ENCODE measurements at places on chromosomes 4 and X.

DNA sequence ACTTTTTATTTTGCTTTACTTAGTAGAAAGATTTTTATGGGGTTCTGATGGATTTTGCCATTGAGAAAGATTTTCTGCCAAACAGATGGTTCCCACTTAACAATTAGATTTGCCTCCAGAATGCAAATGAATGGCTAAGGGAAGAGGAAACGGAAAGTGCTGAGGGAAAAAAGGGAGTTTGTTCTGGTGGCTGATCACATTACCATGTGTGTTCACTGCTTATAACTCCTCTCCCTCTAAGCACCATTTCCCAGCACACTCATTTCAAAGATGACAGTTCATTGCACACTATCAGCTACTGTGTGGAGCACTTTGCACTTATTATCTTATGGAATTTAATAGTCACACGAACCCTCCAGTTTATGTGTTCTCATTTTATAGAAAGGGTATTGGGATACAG is 68.0 kb upstream of the GRID2 start:
- no peak for DNase-seq

- DNase-seq, result no peak
These were observed 111.6 kb upstream of the WDR17 start for GRCh38 chr4:175953960-175954521.

GRCh38 chrX:96540111-96540631 is 144.5 kb upstream of the DIAPH2 start:
- no peak for DNase-seq

DNA sequence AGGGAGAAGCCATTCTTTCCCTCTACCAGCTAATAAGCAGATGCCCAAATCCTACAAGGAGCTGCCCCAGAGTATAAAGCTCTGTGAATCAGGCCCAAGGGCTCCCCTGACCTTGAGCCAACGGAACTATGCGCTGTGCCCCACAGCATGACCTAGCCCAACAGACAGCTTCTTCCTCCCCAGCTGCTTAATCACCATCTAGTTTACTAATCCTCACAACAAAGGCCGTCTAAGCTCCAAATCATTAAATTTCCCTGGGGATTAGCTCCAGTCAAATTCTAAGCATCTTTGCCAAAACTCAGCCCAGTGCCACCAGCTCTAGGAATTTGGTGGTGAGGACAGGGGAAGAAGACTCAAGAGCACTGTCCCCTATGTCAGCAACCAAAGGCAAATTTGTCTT is 113.1 kb downstream of the SHROOM4 start:
- DNase-seq, result no peak

- DNase-seq, result no peak
These were observed 17.7 kb downstream of the IL15 start for GRCh38 chr4:141654098-141654497.

GRCh38 chrX:49165901-49166881 is 3.6 kb downstream of the MAGIX start:
- DNase-seq, result peak; percentile 42

DNA sequence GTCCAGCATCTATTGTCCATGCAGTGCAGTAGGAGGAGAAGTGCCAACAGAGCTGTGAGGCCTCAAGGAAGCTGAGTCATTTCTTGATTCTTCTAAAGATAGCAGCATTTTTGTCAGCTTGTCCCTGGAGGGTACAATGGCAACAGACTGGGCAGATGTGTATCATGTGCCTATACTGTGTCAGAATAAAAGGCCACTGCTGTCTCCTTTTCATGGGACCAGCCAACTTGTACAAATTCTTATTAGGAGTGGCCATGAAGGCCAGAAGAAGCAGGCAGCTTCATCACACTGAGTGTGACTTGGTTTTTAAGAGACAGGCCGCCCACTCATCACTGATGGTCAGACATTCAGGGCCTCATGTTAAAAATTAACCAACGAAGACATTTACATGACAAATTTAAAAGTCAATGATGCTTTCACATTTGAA is 185.0 kb upstream of the FAM241A start:
- DNase-seq, result no peak

DNA sequence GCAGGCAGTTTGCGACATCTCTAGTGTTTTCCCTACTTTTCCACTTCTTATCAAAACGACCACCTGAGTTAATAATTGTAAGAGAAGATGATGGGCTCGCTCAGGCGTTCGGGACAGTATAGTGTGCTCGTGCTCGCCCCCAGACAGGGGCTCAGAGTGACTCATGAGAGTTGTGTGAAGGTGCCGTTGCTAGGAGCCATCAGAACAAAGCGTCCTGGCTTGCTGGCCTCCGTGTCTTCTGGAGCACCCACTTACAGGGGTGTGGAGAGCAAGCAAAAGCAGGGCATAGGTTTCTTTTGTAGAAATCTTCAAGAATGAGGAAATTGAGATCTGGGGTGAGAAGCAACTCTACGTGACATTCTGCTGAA is 73.0 kb upstream of the ADGRG2 start:
- DNase-seq, result no peak

DNA sequence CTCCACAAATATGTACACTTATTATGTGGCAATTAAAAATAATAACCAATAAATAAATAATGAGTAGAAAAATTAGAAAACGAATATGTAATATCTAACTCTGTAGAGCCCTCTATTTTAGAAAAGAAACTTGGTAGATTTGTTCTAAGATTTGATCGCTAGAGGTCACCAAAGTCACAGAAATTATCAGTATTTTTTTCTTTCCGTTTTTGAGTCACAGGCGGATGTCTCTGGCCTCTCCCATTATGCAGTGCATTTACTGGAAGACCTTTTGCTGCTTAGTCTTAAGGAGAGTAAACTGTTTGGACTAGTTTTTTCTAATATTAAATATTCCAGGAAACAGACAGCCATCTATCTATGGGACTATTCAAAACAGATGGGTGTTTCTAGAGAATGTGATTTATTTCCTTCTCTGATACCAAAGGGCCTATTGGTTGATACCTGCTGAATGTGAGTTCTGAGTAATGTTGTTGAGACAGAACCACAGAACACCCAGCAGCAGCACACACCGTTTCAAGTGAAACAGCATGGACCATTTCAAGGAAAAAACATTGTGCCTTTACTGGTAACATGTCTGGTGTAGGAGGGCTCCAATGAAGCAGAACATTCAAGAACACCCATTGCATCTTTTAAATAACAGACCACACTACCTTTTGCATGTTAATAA is 34.0 kb upstream of the GYPA start:
- DNase-seq, result no peak

- no peak for DNase-seq
These were observed 75.6 kb downstream of the ACOX3 start for GRCh38 chr4:8364848-8365350.

DNA sequence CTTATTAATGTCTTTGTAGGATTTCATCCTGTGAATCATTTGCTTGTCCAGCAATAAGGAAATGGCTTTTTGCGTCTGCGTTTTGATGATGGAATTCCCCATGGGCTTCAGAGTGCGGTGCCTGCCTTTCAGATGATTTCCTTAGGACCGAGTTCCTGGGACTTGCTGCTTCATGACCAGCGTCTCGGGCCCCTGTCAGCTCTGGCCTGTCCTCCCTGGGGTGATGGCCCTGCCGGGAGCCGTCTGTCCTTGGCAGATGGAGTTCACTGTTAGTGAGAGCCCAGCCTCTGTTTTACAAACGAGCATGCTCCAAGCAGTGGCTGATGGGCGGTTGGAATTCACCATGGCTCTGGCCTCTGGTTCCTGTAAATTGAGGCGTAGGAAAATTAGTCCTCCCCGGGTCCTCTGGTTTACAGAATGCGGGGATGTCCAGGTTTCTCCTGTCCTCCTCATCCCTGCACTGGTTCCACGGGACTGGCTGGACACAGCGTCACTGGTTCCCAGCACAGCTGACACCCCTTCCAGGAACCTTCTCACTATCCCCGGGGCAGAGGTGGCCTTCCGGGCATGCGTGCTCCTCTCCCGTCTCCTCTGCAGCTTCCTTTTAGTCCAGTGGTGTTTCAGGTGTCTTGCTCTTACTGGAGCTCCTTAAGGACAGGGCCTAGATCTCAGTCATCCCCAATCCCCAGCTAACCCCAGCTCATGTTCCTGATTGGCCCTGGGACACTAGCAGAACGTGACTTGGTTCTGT is 34.9 kb downstream of the TBC1D14 start:
- DNase-seq, result no peak

DNA sequence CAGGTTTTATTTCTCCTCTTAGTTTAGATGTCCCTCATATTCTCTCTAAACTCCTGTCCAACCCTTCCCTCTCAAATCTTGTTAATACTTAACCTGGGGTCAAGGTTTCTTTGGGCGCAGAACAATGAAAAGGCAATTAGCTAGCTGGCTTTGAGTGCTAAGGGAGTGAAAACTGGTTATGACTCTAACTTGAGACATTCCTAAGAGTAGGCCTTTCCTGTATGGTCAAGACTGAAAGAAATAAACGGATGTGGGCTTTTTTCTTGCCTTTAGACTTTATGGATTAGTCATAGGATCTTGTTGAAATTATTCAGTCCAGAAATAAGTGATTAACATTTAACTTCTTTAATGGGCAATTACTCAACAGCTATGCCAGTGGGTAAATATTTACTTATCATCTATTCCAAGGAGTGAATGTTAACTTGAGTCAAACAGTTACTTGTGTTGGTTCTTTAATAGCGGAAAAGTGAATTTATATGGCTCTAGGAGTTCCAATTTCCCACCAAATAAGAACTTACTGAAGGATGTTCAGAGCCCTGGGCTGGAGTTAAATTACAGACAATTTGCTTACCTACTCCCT is 141.7 kb upstream of the SCML1 start:
- no peak for DNase-seq

DNA sequence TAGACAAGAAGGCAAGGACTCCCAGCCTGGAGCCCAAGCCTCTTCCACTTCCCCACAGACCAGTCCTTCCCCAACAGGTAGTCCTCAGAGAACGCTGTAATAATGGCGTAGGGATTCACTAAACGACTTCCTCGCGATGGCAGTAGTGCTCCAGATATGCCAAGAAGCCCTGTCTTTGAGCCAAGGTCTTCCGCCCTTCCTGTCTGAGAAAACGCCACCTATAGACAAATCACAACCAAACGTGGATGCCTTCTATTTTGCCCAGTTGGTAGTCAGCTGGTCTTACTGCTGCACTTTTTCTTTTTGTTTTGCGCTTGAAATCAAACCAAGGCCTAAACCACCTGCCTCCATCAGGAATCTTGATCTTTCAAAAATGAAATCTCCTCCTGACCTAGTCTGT is 203.3 kb downstream of the OR13H1 start:
- DNase-seq, result peak; percentile 72

DNA sequence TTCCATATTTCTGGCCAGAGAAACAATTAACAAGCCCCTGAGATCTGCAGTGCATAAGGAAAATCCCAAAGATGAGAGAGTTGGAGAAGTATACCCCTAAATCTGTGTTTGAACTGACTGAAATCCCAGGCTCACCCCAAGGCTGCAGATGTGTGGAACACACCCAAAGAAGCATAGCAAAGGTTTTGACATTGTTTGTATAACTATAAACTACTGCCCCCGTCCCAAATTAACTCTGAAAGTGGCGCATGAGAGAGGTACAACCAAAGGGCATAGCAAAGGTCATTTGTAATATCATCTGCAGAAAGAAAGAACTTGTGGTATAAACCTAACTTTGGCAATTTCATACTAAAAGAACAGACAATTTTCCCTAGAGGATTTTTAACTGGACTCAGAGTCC is 157.9 kb downstream of the DCAF12L1 start:
- DNase-seq, result no peak

DNA sequence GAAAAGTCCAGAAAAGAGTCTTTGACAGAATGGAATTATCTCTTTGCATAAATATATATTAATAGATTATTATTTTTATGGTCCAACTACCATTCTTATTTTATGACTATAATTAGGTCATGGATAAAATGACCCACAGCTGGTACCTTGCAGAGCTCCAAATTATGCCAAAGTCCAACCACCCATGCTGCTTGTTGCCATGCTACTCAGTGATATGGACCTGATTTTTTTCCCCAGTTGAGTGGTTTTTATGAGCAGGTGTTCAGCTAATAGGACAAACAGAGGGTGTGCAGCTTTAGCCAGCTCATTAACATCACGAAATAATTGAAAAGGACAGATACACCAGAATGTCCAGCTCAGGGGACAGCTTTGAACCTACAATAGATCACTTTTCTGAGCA is 9.7 kb downstream of the HOPX start:
- no peak for DNase-seq

DNA sequence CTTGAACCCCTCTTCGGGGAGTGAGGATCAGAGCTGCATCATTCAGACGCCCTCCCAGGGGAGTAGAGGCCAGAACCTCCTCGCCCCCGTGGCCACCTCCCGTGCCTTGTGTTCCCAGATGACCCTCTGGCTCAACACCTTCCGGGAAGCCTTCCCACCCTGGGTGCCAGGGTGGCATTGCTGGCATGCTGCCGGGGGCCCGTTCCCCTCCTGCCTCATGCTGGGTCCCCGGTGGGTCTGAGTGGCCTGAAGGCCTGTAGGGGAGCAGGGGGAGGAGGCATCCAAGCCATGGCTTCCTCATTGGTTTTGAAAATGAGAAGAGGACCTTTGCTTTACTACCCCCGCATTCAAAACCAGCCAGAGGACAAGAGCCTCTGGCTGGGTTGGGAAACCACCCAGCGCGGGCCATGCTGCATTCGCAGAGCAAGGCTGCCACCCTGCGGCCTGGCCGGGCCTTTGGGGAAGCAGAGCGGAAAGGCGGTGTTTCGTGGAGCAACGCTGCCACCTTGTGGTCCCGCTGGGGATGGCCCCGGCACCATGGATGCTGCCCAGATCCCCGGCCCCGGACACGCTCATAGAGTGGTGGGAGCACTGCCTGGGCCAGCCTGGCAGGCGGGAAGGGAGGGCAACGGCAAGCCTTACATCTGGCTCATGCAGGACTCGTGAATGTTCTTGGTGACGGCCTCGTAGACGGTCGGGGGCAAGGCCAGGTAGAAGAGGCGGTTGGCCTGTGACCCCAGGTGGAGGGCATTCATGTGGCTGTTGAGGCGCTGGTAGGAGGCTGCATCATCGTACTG is 11.9 kb downstream of the G6PD start:
- DNase-seq, result peak; percentile 55

DNA sequence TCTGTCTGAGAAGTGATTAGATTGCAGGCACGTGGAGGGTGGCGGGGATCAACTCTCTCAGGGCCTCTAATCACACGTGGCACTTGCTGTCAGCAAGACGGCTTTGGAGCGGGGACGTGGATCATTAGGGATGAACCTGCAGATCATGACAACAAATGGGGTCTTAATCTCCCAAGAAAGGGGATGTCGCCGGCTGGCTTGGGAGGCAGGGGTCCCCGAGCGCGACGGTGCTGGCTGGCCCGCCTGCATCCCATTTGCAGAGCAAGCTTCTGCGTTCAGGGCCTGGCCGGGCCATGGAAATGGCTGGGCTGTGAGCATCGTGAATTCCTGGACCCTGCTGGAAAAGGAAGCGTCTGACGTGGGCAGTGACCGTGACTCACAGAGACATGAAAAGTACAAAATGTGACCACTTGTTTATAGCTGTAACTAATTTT is 85.1 kb upstream of the SHOX start:
- DNase-seq, result no peak

DNA sequence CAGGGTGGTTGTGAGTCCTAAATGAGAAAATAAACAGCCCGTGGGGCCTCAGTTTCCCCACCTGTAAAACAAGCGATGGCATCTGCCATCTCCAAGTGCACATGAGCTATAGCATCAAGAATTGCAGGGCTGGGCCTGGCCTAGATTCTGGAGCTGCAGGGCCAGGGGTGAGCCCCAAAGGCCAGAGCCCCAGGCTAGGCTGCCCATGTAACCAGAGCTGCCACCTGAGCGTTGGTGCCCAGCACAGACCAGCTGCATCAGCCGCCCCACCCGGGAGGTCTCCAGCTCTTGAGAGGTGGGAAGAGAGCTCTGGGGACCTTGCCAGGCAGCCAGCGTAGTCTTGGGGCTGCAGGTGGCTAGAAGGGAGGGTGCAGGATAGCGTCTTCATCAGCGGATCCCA is 27.0 kb upstream of the GPR78 start:
- DNase-seq, result no peak
